SK-N-SH treated with all-trans-retinoic acid at 6 μM for 48 hours (cell line): ENCODE measurements at places on chromosomes 4 and X.

DNA sequence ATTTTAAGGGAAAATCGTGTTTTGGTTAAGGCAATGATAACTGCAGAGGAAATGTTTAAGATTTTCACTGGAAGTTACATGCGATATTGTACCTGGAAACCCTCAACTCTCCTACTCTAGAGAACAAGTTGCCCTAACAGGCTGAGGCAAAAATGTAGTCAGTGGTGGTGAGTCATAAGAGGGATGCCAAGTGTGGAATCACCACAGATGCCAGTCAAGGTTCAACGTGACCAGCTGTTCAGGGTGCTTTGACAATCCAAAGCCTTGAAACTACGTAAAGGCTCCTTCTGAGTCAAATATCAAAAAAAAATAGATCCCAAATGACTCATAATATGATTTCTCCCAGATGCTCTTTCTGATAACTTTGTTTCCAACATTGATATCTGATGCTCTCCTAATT lies 77.9 kb upstream of the AFF2 start:
- no peak for ATAC-seq

GRCh38 chrX:9897761-9898161 lies 69.4 kb upstream of the CLDN34 start:
- no peak for ATAC-seq

DNA sequence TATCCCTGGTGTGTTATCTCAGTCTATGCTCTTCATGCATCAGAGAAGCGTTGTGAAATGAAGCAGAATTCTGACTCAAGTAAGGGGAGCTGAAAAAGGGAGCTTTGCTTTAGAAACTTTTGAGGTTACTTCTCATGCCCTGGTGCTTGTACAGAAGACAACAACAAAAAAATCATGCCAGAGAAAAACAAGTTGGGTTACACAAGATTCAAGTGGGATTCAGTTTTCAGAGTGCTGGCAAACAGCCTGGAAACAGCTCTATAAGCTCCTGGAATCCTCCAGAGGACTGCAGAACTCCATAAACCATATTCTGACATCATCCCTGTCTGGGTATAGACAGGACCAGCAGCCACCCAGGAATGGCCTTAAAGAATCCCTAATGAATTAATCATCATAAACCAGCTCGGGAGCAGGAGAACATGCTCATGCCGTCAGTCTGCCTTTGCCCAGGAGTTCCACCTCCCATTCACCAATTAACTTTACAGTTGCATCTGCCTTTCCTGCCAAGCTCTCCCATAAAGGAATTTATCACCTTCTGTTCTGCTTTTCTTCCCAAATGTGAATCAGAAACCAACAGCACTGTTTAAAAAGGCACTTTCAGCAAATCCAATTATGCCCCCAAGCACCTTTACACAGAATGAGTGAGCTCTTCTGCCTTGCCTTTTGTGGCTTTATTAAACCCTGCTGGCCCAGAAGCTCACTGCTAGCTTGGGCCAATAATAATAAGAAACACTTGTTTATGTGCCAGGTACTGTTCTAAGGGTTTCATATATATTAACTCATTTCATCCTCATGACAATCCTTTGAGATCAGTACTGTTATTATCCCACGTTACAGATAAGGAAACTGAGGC lies 54.5 kb upstream of the FBXW7 start:
- ATAC-seq, result peak; percentile 99

GRCh38 chr4:147923854-147924253 lies 192.0 kb downstream of the ARHGAP10 start:
- ATAC-seq, result no peak

DNA sequence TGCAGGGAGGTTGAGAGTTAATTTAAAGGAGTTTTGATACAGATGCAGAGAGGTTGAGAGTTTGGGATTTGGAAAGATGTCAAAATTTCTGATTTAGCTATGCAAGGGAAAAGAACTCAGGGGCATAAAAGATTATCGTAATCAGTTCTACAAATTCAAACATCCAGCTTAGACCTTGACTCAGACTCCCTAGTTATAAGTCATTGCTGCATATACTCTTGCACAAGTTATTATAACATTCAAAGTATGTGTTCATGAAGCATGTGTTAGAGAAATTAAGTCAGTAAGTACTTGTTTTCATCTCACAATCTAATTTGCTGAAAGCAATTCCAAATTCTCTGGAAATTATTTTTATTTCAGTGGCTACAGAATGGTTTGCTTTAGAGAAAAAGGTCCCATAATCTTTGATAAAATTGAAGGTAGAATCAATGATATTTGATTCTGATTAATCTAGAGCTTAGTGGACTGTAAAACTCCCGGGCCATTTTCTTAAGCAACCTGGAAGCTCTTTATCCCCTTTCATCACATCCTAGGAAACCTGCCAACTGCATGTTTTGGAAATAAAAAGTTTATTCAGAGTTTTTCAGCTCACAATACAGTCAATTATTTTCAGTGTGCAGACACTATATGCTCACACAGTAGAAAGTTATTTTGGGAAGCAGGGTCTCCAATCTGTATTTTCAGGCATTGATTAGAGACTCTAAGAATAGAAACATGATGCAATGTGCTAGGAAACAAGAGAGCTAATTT lies 132.9 kb upstream of the SPANXC start:
- ATAC-seq, result no peak

GRCh38 chrX:41720125-41720779 lies 3.7 kb upstream of the GPR82 start:
- ATAC-seq, result no peak

- ATAC-seq, result peak; percentile 72
Observed at GRCh38 chr4:169243825-169244609, 26.7 kb downstream of the SH3RF1 start.

DNA sequence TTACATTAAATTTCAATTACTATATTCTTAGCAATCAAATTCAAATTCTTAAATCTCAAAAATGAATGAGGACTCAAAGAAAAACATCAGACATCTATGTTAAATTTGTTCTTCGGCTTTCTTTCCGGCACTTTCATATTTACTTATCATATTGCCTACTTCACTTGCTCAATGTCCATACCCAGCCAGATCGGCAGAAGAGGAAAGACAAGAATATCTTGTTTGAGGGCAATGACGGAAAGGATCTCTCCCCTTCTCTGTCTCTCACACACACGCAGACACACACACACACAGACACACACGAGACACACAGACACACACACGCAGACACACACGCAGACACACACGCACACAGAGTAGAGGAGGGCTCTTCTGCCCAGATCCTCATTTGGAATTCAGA lies 13.2 kb upstream of the IRF2 start:
- ATAC-seq, result no peak

GRCh38 chrX:57379296-57379695 lies 92.8 kb downstream of the FAAH2 start:
- no peak for ATAC-seq

GRCh38 chrX:39577985-39578869 lies 519.5 kb downstream of the BCOR start:
- no peak for ATAC-seq

- no peak for ATAC-seq
Observed at GRCh38 chr4:20995015-20995414, 294.8 kb downstream of the PACRGL start.

DNA sequence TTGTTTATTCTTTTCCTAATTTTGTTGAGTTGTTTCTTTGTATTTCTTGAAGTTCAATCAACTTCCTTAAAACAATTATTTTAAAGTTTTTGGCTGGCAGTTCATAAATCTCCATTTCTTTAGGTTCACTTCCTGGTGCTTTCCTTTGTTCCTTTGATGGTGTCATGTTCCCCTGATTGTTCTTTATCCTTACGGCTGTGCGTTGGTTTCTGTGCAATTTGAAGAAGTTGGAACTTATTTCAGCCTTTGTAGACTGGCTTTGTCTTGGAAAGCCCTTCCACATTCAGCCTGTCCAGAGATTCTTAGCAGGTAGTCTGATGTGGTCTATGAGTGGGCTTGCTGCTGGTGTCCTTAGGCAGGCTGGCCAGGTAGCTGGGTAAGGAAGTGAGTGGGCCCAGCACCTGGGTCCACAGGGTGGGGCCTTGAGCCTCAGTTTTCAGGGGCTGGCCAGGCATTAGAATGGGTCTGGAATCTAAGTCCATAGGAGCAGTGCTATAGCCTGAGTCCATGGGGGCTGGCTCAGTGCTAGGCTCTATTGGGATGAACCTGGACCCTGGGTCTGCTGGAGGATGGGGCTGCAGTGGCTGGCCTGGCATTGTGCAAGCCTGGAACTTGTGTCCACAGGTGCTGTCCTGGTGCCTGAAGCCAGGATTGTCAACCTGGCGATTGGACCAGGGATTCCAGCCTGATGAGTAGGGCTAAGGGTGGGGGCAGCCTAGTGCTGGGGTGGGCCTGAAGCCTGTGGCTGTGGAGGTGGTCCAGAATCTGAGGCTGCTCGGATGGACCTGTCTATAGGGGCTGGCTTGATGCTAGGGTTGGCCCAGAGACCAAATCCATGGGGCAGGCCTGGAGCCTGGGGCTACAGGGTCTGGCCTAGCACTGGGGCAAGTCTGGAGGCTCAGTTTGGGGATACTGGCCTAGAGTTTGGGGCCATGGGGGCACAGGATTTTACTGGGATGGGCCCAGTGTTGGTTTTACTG lies 152.4 kb downstream of the STAG2 start:
- no peak for ATAC-seq

DNA sequence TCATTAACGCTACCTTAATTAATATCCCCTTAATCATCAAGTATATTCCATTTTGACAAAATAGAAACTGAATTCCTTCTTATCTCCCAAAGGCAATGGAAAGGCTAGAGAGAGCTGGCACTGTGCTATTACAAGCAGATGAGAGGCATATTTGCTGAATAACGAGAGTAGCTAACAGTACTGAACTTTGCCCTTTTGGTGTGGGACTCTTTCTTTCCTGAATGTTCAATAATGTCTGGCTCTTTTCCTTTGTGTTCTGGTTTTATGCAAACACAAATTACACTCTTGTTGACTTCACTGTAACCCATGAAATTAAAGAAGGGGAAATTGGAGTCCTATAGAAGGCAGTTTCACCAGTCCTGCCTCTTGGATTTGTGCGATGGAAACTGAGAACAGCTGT lies 63.5 kb downstream of the SHROOM3 start:
- ATAC-seq, result no peak
